Hepatocyte (in vitro differentiated cells): ENCODE measurements at places on chromosomes 11 and 22. TPM values are rescaled to one million over a fixed set of nuclear protein-coding genes. Genes with fewer than 3 reads are reported as not detected.

- no peak for DNase-seq
These were observed 77.3 kb upstream of the ANO5 start for GRCh38 chr11:22115470-22116029.

- no peak for DNase-seq
These were observed 92.0 kb upstream of the KCNQ1OT1 start for GRCh38 chr11:2791521-2792380.

DNA sequence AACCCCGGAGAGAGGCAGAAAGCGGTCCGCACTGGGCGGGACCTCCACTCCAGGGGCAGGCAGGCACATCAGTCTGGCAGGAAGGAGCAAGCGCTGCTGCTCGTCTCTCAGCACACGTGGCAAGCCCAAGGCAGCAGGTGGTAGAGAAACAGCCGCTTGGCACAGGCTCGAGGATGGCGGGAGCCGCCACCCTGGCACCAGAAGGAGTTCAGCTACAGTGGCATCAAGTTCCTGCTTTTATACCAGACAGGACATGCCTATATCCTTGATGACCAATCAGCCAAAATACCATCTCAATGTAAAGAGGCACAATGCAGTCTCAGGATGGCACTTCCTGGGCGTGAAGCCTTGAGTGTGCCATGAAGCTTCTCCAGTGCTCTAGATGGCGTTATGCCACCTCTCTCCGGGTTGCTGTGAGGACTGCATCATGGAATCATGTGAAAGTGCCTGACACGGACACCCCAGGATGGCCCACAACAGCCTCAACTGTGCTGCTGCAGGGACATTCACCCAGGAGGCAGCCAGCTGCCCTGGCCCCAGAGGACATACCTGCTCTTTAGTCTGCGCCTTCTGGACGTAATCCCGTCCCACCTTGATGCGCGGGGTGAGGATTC, 64.8 kb downstream of the APOL1 start:
- no peak for DNase-seq

DNA sequence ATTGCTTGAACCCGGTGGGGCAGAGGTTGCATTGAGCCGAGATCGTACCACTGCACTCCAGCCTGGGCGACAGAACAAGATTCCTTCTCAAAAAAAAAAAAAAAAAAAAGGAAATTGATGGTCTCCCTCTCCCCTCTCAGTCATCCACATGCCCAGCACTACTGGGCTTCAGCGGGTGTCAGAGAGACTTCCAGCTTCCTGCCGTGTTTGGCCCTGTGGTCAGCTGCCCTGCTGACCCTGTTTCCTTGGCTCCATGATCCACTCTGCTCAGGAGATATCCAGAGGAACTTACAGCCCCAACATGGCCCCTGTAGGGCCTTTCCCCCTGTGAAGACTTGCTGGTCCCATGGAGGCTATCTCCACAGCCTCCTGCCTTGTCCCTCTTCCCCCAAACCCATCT, 6.1 kb upstream of the PNPLA3 start:
- no peak for DNase-seq

- no peak for DNase-seq
These were observed 2.3 kb downstream of the PCF11 start for GRCh38 chr11:83158965-83159901.

GRCh38 chr22:49598338-49598737, 229.3 kb downstream of the BRD1 start:
- no peak for DNase-seq

GRCh38 chr11:64436000-64436399, 77.0 kb downstream of the RPS6KA4 start:
- no peak for DNase-seq

TRIM68 gene
- 16.1 and 19.8 TPM in 2 replicates for total RNA-seq

MS4A3 gene
- not detected in 2 replicates for total RNA-seq

JAM3 gene
- total RNA-seq: 23.6 and 25.6 TPM in 2 replicates

SMIM35 gene
- total RNA-seq: 0.03 TPM in 1 of 2 replicates, not detected in the other

DNA sequence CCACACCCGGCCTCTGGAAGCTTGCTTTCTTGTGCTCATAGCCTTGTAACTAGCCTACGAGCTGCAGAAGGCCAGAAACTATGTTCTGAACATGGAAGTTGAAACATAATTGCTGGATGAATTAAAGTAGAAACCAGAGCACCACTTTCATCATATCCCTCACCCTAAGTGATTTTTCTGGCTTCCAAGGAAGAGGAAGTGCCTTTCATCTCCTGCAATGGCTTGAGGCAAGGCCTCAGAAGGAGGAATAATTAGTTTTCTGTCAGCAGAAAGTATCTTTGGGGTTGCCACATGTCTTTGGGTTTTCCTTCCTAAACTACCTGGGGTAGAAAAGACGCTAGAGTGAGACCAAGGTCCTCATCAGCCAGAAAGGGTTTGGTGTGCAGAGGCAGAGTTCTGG, 14.5 kb downstream of the RPL27A start:
- DNase-seq: no peak

GRCh38 chr11:74322667-74323066, 11.2 kb upstream of the P4HA3 start:
- DNase-seq: no peak

SNX32 gene
- total RNA-seq: 2.3 and 2.9 TPM in 2 replicates

- no peak for DNase-seq
These were observed 73.7 kb downstream of the RTL6 start for GRCh38 chr22:44424359-44424682.

CALCA gene
- total RNA-seq: 0.56 TPM in 1 of 2 replicates, not detected in the other

SLC25A1 gene
- total RNA-seq: 162 and 187 TPM in 2 replicates

DNA sequence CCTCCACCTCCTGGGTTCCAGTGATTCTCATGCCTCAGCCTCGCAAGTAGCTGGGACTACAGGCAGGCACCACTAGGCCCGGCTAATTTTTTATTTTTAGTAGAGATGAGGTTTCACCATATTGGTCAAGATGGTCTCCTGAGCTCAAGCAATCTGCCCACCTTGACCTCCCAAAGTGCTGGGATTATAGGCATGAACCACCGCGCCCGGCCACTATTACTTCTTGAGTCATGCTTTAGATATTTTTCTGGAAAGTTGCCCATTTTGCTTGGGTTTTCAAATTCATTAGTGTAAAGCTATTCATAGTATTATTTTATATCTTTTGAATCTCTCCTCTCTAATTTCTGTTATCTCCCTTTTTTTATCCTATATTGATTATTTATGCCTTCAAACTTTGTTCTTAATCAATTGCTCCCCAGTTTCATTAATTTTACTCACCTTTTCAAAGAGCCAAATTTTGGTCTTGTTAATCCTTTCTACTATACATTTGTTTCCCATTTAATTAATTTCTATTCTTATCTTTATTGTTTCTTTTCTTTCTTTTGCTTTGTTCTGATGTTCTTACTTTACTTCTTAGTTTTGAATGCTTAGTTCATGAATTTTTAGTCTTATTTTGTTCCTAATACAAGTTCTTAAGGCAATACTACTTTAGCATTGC, 10.3 kb upstream of the RAC2 start:
- no peak for DNase-seq

DNA sequence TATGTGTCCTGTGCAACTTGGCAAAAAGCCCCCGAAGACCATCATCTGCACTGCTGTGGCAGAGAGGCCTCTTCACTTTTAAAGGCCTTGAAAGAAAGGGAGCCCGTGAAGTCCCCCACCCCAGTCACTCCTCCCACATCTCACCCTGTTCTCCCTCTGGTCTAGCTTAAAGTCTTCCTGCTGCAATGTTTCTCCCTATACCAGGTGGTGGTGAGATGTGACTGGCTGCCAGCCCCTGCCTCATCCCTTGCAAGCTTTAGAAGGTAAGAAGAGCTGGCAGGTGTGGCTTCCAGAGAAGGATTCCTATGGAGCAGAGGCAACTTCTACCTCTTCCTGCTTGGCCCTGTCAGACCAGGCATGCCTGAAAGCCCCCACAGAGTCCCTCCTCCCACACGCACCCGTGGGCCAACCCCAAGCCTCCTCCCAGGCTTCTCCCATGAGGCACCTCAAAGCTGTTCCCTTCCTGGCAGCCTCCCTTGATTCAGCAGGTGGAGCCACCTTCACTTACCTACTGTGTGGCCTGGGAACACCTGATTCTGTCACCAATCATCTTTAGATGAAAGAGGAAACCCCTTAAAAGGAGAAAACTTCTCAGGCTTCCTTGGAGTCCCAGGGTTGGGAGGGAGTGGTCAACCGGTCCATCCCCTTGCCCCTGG, 4.0 kb upstream of the TRIM29 start:
- no peak for DNase-seq

OR10AG1 gene
- total RNA-seq: not detected in 2 replicates

DNA sequence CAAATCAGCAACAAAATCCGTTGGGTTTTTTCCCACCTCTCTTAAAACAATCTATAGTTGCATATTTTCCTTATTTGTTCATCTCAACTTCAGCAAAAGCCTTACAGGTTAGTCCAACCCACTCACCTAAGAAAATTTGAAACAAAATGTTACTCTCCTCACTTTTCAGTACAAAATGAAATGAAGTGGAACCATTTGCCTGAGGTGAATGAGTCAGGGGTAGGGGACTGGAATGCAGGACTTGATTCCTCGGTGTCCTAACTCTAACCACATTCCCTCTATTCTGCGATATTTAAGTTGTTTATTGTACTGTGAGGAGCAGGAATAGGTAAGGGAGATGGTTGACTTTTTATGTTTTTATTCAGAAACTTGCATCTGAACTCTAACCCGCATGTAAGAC, 16.4 kb downstream of the ATP5MG start:
- no peak for DNase-seq

- DNase-seq: no peak
These were observed 19.1 kb downstream of the MPEG1 start for GRCh38 chr11:59193587-59194130.
